NCI-H2227 treated with DMSO at 0.1 percent for 48 hours (cell line): ENCODE measurements at places on chromosomes 2 and 18.
A peak's percentile ranks its signal among the peaks of the same experiment; 100 is the strongest.

DNA sequence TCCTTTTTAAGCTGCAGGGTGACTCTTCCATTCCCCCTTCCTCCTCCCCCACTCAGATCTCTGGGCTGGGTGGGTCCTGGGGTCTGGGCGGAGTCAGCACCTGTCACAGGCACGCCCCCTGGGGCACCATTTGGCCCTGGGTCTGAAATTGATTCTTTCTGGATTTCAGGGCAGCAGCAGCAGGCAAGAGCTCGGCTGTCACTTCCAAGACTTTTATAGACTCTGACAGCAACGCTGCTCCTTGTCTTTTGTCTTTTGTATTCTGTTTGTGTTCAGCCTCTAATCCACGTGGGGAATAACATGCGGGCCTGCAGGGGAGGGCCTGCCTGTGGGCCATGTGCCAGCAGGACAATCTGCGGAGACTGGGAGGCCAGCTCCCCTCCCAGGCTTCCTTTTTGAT, 3.9 kb downstream of the BOD1L2 start:
- peak; percentile 9 for DNase-seq

GRCh38 chr2:209578394-209579001, 154.7 kb downstream of the MAP2 start:
- peak; percentile 72 for DNase-seq

DNA sequence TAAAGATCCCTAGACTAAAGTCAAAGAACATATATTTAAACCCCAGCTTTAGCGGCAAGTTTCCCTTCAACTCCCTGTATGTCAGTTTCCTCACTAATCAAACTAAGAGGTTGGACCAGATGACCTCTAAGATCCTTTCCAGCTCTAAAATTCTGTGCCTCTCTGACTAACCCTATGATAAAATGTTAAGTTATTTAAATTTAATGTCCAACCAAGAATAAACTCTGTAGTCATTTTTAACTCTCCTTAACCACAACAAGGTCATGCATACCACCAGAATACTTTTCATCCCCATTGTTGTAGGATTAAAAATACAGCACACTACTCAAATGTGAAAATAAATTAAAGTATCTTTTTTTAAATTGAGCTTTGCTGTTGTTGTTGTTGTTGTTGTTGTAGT, 5.2 kb upstream of the PDE1A start:
- DNase-seq, result no peak

DNA sequence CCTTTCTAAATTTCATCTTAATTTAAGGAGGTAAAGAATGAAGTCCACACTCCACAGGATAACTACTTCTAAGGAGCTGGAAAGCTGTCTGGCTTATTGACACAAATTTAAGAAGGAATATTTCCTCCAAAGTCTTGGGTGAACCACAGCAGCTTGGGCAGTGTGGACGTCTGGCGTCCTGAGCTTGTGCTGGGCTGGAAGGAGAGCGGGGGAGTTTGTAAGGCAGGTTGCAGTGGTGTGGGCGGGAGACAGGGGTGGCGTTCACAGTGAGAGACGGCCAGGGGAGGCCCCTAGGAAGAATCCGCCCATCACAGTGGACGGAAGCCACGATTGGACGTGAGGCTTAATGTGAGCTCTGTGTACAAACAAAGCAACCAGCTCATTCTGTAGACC, 25.7 kb downstream of the ADI1 start:
- peak; percentile 85 for DNase-seq

DNA sequence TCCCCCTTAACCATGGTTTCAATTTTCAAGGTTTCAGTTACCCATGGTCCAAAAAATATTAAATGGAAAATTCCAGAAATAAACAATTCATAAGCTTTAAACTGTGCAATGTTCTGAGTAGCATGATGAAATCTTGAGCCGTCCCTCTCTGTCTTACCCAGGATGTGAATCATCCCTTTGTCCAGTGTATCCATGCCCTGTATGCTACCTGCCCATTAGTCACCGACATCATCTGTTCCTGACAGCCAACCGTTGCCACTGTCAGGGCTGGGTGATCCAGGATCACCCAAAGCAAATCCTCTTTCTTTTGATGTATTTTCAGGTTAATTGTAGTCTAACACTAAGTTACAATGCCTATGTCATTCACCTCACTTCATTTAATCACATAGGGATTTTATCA, 15.7 kb upstream of the OLA1 start:
- DNase-seq, result no peak

- DNase-seq, result peak; percentile 15
Observed at GRCh38 chr18:63339920-63340484, 20.4 kb upstream of the BCL2 start.

DNA sequence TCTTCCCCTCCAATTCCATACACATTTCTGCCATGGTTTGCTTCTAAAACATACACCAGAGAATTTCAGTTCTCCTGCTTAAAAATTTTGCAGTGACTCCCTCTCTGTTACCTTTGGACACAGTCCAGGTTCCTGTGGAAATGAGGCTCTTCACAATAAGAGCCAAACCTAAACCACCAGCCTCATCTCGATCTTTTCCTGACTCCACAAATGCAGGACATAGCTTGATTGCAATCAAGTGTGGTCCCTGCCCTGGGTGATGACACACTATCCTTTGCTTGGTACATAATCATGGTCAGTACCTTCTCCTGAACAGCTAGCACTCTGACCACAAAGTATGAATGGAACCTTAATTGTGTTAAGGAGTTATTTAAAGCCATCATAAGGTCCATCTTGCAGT, 134.9 kb upstream of the CHAC2 start:
- DNase-seq, result no peak
